NCI-H1436 (cell line): ENCODE measurements at places on chromosomes 1 and 21.

DNA sequence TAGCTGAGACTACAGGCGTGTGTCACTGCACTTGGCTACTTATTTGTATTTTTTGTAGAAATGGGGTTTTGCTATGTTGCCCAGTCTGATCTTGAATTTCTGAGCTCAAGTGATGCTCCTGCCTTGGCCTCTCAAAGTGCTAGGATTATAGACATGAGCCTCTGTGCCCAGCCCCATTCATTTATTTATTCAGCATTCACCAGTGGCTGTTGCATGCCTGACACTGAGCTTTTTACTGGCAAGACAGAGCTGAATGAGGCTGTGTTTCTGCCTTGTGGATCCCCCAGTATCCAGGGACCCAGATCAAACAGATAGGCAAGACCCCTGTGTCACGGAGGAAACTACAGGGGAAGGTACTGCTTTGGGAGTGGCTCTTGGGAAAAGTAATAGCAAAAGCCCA, 109.4 kb downstream of the DISC1 start:
- DNase-seq: no peak

- DNase-seq: no peak
Measured at GRCh38 chr1:39230261-39231190, 26.0 kb downstream of the MACF1 start.

- no peak for DNase-seq
Measured at GRCh38 chr1:161195171-161195570, 3.7 kb downstream of the ADAMTS4 start.

DNA sequence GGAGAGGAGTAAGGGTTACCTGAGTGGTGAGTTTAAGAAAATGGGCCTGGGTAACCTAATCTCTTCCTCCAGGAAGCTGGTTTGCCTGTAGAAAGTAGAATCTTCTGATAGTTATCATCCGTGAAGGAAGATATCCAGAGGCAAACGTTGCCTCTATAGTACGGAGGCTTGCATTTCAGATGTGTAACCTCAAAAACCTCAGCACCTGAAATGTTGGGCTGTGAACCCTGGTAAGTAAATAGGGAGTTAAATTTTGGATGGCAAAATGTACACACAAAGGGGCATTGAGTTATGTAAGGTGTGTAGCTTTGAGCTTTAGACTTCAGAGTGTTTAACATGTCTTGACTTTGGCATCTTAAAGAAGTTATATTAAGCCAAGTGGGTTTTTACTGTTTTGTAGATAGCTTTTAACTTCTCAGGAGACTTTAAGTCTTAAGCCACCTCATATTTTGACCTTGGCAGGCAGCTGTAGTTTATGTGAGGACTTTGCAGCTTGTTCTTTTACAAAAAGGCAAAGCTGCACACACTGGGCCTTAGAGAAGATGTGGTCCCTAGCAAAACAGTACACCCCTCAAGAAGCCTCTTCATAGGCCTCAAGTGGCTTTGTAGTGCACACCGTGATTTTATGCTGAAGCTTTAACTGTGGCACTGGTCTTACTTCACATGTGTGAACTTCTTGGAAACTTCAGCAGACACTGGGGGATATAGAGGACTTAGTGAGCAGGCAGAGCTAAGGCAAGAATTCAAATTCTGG, 83.4 kb downstream of the SNRPE start:
- DNase-seq: no peak

GRCh38 chr1:35062518-35063196, 16.5 kb upstream of the ZMYM1 start:
- DNase-seq: no peak
